ENCODE measurements at places on chromosomes 5 and 9.

GRCh38 chr5:92527311-92528078 lies 1053.5 kb downstream of the NR2F1-AS1 start:
- no peak for DNase-seq

DNA sequence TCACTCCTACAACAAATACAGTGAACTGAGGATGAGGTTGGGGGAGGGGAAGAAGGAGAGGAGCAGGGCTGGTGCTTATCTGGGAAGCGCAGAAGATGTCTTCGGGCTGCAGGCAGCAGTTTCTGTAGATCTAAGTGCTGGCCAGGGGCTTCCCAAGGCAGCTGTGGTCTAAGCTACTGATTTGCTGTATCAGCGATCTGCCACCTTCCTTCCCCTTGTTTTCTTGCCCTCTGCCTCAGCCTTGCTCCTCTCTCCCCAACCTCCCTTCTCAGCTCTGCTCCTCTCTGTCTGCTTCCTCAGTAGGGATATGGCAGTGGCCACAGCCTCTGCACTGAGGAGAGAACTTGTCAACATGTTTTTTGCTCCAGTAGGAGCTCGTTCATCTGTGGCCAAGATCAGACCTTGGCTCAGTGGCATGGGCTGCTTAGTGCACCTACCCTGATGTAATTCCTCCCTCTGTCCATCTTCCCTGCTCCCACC lies 42.8 kb upstream of the IL6ST start:
- DNase-seq: no peak

- no peak for DNase-seq
Measured at GRCh38 chr5:181170237-181170825, 22.9 kb downstream of the OR2V2 start.

DNA sequence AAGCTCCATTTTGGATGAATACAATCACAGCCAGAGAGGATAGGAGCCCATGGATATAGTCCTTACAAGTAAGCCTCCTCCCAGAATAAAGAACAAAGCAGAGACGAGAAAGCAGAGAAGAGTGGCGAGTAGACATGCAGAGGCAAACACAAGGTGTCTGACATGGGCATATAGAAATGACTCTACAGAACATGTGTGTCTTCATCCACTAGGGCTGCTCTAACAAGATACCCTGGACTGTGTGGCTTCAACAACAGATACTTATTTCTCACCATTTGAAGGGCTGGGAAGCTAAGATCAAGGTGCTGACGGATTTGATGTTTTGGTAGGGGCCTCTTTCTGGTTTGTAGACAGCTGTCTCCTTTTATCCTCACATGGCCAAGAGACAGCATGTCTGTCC lies 32.3 kb upstream of the FER start:
- no peak for DNase-seq

DNA sequence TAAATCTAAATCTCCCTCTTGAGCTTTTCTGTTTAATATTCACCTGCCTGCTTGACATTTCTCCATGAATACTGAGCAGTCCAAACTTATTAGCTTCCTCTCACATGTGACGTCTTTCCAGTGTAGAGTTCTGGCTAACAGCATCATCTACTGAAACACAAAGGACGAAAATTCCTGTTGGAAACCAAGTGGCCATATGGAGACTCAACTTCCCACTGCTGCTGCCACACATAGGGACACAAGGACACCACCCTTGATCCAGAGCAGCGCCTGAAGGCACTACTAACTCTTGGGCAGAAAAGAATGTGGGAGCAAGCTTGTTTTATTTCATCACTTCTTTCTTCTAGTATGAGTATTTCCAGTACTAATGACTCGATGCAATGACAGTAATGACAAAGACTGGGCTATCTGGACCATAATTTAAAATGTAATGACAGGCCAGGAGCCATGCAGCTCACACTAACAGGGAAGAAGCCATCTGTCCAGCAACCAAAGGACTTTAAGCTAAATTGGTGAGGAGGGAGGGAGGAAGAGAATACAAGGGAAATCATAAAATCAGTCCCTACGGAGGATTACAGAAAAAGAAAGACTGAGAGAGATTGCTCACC lies 19.2 kb downstream of the RNF130 start:
- no peak for DNase-seq

DNA sequence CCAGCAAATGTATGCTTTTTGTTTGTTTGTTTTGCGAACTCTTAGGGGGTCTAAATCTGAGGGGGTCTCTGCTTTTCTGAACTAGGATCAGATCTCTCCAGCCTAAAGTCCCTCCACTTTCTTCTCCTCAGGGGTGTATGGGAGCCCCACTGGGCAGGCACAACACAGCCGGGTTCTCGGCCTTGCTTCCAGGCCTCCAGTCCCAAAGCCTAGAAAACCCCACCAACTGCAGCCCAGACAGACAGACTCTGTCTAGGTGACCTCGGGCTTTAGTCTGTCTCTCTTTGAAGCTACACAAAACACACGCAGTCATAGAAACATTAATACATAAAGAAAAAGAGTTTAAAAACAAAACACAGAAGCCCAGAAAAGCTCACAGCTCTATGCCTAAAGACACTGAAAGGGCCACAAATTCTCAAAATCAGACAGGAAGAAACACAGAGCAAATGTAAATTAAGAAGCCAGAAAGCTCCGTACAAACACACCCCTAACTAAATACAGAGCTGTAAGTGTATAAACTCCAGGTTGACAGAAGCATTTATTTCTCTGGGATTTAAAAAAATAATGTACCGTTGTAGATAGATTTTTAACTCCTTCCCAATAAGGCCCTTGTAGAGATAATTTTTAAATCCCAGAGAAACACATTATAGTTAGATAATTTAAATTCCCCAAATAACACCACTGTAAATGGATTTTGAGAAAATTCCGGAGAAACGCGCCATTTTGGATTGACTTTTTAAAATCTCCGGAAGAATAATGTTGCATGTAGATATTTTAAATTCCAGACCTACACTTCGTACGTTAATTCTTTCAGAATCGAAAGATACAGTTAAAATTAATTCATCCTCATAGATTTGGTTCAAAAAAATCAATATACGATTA lies 2.0 kb downstream of the PITX1 start:
- DNase-seq: no peak

- DNase-seq: no peak
Measured at GRCh38 chr9:33151007-33151557, 16.1 kb downstream of the B4GALT1 start.

DNA sequence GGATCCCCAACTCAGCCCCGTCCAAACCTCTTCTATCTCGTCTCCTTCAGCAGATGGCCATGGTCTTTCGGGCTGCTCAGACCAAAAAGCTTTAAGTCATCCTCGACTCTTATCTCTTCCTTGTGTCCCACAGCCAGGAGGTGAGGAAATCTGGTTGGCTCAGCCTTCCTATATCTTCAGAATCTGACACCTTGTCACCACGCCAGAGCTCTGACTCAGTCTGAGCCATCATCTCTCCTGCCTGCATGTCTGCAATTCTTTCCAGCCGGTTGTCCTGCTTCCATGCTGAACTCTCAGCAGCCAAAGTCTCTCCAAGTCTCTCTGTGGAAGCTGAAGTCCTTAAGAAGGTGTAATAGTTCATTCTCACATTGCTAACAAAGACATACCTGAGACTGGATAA lies 419.3 kb upstream of the ADAMTS16 start:
- no peak for DNase-seq

DNA sequence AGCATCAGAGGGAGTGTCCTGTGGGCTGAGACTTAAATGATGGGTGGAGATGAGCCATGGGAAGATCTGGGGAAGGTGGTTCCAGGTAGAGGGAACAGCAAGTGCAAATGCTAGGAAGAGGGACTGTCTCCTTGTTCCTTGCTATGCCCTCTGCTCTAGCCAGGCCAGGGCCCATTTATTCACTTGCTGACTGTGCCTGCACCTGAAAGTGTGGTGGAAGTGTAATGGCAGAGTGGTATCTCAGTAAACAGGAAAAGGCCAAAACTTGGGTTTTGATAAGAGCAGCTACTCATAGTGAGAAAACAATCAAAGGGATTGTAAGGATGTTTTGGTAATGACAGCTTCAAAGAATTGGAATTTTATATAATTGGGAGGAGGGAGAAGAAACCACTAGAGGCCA lies 32.4 kb downstream of the TLE4 start:
- no peak for DNase-seq

DNA sequence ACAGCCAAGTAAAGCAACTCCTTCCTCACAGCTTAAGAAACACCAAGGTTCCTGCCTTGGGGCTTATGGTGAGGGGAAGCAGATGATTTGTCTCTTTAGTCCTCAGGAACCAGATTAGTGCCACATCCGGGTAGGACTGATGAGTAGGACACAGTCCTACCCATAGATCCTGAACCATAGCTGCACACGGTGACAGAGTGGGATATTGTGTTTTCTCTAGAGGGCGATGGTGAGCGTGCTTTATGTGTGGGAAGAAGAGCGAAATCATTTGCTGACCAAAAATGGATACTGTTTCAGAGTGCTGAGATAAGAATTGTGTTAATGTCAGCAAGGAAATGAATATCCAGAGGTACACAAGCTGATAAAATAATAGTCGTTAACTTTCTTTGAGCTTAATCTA lies 209.0 kb upstream of the FBXL7 start:
- no peak for DNase-seq

DNA sequence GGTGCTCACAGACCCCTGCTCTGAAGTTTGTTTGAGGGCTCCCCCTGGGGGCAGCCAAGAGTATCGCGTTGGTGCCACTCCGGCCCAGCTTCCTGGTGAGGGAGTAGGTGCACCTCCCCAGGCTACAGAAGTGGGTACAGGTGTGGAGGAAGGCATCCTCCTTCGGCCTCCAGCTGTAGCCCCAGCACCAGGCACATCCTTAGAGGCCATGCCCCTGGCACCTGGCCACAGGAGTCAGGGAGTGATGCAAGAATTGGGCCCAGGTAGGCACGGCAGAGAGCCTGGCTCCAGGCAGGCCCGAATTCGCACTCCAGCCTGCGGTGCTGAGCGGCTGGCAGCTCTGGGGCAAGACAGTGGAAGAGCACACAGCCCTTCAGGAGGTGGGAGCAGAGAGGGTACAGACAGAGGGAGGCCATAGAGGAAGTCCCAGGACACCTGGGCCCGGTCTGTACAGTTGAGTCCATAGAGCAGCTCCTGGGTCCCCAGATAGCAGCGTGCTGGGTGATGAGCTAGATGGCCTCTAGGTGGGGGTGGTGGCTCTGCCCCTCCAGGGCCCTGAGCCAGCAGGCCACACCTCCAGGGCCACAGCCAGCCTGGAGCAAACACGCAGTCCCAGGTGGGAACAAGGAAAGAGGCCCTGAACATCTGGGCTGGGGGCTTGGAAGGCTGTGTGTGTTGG lies 2.4 kb downstream of the SAPCD2 start:
- DNase-seq: peak; percentile 74

GRCh38 chr9:18423791-18424531 lies 50.0 kb upstream of the ADAMTSL1 start:
- no peak for DNase-seq

GRCh38 chr9:123655681-123656423 lies 274.1 kb downstream of the DENND1A start:
- DNase-seq: no peak

- DNase-seq: no peak
Measured at GRCh38 chr9:73229543-73229942, 77.9 kb downstream of the ANXA1 start.

DNA sequence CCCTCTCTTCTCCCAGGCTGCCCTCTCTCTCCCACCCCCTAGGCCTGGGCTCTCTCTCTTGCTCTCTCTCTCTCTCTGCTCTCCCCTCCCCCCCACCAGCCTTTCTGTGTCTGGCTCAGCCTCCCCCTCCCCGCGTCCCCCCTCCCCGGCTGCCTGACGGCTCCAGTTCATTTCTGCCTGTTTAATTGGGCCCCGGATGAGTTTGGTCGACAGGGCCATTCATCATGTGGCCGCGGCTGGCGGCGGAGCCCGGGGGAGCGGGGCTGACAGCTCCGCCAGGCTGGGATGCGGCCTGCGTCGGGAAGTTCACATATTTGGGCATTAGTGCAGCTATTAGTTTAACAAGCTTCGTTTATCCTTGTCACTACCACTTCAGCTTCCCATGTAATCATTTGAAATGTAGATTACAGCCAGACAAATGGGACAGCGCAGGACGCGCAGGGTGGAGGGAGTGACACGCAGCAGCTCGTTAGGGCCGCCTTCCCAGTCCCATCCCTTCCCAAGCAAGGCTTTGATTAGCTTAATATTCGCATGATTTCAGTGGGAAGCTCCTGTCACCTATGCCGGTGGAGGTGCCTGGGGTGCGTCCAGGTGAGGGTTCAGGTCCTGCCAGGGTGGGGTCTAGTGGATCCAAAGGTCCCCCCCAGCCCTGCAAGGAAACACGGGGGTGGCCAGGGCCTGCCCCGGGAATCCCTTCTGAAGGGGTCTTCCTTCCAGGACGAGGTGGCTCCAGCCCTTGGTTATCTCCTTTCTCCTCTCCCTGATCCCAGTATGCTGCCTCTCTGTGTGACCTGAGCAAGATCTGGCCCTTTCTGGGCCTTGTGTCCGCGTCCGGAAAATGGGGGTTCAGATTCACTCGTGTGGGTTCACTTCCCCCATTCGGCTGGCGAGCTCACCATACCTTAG lies 214.8 kb downstream of the PAX5 start:
- peak; percentile 78 for DNase-seq

- no peak for DNase-seq
Measured at GRCh38 chr5:125375143-125375542, 628.7 kb upstream of the ZNF608 start.

DNA sequence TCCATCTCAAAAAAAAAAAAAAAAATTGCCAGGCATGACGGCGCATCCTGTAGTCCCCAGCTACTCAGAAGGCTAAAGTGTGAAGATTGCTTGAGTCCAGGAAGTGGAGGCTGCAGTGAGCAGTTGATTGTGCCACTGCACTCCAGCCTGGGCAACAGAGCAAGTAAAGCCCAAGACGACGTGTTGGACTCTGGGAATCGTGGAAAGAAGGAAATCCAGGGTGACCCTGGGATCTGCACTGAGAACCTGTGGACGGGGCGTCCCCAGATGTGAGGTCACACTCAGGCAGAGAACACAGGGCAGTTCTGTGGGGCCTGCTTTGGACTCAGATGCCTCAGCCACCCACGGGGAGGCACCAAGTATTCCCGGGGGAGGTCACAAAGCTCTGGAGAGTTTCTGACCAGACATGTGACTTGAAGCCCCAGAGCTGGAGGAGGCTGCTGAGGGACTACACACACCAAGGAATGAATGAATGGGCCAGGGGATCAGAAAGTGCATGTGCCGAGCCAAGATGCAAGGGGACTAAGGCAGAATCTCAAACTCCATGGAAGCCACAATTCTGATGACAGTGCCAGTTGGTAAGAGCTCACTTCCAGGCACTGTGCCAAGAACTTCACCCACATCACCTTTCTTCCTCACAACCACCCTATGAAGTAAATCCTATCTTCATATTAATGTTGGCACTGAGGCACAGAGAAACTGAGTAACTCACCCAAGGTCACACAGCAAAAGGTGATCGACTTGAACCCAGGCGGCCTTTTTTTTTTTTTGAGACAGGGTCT lies 12.9 kb downstream of the DYNC2I2 start:
- DNase-seq: no peak

Data from lower leg skin (tissue), 4 donors.